ENCODE measurements at places on chromosomes 6 and 20.
A peak's percentile ranks its signal among the peaks of the same experiment; 100 is the strongest.

- DNase-seq, result no peak
Observed at GRCh38 chr6:37365791-37366190, 12.0 kb downstream of the RNF8 start.

- no peak for DNase-seq
Observed at GRCh38 chr20:53800883-53801604, 207.4 kb upstream of the ZNF217 start.

GRCh38 chr20:16712511-16712947 is 17.3 kb upstream of the SNRPB2 start:
- no peak for DNase-seq

GRCh38 chr6:158907931-158908330 is 88.8 kb upstream of the EZR start:
- DNase-seq, result no peak

GRCh38 chr20:46349742-46350056 is 41.4 kb upstream of the CDH22 start:
- peak; percentile 58 for DNase-seq

DNA sequence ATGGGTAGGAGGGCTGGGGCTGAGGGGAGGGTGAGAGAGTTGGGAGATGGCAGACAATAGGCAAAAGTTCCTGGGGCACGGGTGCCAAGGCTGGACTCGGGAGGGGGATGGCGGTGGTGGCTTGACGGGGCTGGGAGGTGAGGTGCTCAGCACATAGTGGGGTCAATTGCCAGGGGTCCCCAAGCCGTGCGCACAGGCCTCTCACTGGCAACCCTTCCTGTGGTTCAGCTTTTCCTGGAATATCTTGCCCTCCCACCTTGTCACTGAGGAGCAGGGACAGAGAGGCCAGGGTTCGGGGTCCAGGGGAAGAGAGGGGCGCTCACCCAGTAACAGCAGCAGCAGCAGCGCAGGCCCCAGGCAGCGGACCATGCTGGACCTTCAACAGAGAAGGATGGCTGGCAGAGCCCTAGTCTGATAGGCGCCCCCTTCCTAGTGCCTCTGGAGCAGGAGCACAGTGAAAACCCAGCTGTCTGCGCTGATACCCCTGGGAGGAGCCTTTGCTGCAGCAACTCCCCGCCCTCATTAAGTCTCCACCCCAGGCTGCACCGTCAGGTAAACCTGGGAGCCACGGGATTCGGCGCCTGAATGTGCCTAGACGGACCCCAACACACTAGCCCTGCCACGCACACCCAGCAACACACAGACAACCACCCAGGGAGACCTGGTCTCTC is at the start of gene GFRA4:
GFRA4 (minus strand) TSS at position 369 of the 671 bp plus-strand sequence; CDS start at position 369, 0 bp downstream.
- no peak for DNase-seq

DNA sequence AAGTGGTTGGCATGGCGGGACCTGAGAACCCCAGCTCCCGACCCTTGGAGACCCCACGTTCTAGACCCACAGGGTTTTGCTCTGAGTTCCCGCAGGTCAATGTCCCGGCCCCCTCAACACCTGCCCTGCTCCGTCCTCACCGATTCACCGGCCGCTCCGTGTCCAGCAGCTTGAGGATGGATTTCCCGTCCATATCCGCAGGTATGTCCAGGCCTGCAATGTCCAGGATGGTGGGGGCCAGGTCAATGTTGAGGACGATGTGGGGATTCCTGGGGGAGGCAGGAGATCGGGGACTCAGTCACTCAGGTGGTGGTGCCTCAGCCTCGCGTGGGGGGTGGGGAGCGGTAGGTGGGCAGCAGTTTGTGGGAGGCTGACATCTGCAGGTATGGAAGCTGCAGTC is 106.7 kb downstream of the SULF2 start:
- no peak for DNase-seq

GRCh38 chr20:38987777-38988176 is 25.6 kb downstream of the DHX35 start:
- no peak for DNase-seq

DNA sequence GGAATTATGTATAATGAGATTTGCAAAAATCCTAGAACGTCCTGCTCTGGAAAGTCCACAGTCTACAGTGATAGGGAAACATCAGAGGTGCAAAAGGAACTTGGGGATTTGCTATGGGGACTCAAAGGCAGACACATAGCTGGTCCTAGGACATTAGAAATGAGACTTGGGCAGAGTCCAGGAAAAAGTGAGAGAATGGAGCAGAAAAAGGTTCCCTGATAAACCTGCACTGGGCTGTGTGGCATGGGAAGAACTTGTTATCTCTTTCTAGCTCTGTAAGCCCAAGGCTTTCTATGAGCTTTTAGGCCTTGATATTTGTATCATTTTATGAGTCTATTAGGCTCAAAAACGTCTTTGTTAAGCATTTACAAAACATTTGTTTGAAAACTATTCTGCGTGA is 15.2 kb downstream of the PRND start:
- no peak for DNase-seq

DNA sequence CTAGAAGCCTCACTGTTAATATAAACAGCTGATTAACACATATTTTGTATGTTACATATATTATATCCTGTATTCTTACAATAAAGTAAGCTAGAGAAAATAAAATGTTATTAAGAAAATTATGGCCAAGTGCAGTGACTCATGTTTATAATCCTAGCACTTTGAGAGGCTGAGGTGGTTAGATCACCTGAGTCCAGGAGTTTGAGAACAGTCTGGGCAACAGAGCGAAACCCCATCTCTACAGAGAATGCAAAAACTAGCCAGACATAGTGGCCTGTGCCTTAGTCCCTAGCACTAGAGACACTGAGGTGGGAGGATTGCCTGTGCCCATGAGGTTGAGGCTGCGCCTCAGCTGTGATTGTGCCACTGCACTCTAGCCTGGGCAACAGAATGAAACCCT is 81.9 kb downstream of the NCOA3 start:
- no peak for DNase-seq

- DNase-seq, result no peak
Observed at GRCh38 chr20:4151991-4152695, 136.8 kb upstream of the RNF24 start.

DNA sequence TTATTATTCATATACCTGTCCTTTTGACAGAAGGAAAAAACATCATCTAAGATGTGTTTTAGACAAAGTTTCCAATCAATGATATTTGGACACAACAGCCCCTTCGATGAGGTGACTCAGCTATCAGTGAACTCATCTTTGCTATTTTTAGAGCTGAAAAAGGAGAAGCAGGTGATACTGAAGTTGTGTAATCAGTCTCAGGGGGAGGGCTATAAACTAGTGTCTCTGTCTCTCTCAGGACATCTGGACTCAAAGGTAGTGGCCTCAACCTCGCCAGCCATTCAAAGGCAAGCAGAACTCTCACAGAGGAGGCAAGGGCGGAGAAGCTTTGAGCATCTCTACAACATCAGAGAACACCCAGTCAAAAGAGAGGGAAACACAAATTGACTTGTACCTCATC is 135.4 kb downstream of the BFSP1 start:
- DNase-seq, result no peak

- no peak for DNase-seq
Observed at GRCh38 chr20:6070829-6071695, 17.2 kb upstream of the LRRN4 start.

DNA sequence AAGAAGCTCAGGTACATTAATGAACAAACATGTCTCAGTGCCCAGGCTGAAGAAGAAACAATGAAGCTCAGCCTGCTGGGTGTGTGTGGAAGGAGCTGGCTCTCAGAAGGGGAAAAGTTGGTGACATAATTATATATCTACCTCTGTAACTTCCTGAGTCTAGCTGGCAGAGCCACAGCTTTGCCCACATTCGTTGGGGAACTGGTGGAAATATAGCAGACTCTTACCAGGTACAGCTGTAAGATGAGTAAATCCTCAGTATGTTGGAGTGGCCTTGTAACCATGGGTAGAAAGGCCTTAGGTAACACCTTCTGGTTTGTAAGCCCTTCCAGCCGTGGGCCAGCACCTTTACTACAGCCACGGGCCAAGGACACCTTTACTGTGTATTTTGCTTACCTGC is 29.9 kb upstream of the PNRC1 start:
- DNase-seq, result no peak

GRCh38 chr6:45688180-45688579 is 310.4 kb upstream of the SUPT3H start:
- no peak for DNase-seq

- no peak for DNase-seq
Observed at GRCh38 chr6:161954699-161955276, 680.9 kb upstream of the AGPAT4 start.

DNA sequence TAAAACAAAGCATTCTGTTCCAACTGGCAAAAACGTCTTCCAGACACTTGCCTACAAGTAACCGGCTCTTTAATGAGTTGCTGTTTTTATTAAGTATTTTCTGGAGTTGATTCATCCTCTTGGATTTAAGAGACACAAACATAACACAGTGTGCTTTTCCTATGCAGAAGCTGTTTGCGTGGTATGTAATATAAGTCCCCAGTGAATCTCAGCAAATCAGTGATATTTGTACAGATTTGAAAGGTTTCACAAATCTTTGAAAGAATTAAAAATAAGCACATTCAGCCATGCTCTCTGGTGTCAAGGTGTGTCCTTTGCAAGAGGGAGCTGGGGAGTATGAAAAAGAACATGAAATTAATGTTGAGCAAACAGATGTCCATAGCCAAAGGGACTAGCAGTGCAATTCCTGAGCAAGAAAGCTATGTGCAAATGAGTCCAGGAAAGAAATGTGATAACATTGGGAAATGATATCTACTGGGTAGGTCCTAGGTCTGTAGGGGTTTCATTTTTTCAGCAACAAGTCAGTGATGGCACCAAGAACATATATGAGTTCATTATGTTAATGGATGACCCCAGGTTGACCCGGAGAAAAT is 170.1 kb upstream of the PHACTR1 start:
- no peak for DNase-seq

- no peak for DNase-seq
Observed at GRCh38 chr6:33779290-33779689, 9.6 kb downstream of the LEMD2 start.

DNA sequence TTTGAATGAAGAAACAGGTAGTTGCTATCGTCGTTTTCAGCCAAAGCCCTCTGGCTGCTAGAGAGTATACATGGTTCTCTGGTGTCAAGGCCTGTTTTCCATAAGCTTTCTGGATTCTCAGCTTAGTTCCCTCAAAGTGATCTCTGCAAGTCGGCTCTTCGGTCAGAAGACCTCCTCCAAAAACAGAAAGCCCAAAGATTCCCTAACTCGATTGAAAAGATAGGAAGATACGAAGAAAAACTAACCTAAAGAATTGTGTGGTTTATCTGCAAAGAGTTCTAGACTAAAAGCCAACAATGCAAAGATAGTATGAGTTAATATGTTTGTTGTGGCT is 545 bp upstream of the ASCC3 start:
- DNase-seq, result peak; percentile 71

GRCh38 chr6:156857573-156857972 is 80.4 kb downstream of the ARID1B start:
- no peak for DNase-seq

DNA sequence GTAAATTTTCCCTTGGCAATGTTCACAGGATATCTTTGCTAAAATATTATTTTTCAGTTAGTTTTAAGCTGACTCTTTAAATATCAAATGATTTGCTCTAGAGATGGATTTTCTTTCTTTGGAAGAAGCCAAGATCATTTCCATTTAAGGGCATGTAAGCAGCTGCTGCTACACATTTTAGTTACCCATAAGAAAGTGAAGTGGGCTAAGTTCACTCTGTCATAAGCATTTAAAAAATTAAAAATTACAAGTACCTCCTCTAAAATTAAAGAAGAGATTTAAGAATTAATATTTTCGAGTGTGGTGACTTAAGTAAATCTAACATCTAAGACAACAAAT is 1.2 kb upstream of the PLN start:
- DNase-seq, result no peak

DNA sequence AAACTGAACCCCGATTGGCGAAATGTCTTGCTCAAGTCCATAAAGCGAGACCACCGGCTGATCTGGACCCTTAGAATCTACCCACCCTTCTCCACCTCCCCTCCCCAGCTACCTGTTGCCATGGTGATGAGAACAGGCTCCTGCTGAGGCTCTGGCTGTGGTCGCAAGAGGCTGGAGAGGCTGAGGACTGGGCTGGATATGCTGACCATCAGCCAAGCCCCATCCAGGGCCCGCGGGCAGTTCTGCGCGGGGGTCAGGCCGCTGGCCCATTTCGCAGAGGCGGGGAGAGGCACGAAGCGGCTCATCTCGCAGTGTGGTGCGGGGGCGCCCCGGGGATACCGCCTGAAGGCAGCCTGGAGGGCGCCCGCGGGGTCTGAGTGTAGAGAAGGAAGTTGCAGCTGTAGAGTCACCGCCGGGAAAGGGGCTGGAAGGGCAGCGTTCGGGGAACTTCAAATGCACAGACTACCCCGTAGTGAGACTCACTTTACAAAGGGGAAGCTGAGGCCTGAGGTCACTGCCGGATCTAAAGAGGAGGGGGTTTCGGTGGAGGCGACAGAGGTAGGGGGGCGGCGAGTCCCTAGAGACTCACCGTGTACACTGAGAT is 671 bp downstream of the TAPBP start:
- DNase-seq, result peak; percentile 37

DNA sequence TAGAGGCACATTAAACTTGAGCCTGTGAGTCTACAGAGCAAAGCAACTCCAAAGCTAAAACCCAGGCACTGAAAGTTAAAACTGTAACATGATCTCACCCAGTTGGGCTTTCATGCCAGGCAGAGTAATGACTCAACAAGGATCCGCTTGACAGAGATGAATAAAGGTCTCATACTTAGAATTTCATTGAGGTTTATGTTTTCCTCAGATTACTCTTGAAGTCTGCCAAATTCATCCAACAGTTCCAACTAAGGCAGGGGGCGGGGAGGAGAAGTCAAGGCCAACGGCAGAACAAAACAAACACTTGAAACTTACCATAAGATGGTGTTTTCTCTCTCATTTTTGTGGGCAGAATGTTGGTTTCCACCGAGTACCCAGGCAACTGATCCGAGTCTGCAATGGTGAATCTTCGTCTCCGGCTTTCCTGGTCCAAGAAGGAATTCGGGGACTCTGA is 54.0 kb upstream of the IPCEF1 start:
- peak; percentile 41 for DNase-seq
